ENCODE measurements at places on chromosomes 3 and 15.

- DNase-seq, result no peak
Measured at GRCh38 chr15:44861439-44861910, 95.0 kb upstream of the TERB2 start.

DNA sequence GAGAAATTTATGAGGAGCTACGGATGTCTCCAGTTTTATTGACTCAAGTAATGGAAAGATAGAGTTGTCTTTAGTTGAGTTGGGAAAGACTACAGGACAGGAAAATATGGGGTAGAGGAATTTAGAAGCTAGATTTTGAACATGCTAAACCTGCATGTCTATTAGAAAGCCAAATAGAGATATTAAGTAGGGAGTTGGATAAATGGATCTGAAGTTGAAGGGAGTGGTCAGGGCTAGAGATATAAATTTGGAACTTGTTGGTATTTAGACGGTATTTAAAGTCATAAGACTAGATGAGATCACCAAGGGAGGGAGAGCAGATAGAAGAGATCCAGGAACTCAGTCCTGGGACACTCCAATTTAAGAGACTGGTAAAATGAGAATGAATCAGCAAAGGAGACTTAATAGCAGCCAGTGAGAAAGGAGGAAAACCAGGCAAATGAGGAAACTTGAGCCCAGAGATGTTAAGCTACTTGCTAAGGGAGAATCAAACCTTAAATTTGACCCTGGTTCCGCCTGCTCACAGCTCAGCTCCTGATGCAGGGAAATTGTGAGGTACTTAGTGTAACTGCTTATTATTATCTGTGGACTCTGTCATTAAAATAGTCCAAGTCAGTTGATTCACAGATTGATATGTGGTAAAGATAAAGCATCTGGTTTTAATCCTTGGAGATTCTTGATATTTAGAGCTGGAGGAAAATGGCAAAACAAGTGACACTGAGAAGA, 35.8 kb downstream of the ABI3BP start:
- no peak for DNase-seq

DNA sequence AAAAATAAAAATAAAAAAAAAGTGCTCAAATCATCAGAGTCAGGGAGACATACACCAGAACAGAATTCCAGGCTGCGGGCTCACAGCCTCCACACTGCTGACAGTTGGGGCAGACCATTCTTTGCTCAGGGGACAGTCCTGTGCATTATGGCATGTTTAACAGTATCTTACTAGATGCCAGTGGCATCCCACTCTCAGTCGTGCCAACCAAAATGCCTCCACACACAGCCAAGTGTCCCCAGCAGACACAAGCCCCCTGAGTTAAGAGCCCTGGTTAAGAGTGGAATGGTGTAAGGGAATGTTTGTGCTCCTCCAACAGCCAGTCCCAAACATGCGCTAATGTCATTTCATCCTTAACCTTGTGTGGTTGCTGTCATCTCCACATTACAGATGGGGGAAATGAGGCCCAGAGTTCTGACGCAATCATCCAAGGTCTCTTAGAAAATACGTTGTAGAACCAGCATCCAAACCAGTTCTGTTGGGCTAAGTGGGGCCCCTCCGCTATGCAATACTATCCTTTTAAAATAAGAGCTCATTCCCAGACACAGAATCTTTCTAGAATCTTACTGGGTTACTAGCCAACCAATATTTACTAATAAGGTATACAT, 26.0 kb downstream of the CFAP92 start:
- DNase-seq, result no peak

DNA sequence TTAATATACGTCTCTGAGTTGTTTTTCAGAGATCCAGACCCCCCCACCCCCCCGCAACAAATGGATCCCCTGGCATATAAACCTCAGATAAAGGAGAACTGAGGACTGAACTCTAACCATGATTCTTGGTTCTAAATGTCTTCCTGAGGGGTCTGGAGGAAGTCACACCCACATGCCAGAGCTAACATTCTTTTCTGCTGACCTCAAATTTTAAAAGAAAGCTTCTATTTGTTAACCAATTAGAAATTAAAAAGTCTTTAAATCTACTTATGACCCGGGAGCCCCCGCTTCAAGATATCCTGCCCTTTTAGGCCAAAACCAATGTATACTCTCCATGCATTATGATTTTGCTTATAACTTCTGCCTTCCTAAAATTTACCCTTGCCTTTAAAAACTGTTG, 188.3 kb downstream of the ECT2 start:
- DNase-seq, result no peak

DNA sequence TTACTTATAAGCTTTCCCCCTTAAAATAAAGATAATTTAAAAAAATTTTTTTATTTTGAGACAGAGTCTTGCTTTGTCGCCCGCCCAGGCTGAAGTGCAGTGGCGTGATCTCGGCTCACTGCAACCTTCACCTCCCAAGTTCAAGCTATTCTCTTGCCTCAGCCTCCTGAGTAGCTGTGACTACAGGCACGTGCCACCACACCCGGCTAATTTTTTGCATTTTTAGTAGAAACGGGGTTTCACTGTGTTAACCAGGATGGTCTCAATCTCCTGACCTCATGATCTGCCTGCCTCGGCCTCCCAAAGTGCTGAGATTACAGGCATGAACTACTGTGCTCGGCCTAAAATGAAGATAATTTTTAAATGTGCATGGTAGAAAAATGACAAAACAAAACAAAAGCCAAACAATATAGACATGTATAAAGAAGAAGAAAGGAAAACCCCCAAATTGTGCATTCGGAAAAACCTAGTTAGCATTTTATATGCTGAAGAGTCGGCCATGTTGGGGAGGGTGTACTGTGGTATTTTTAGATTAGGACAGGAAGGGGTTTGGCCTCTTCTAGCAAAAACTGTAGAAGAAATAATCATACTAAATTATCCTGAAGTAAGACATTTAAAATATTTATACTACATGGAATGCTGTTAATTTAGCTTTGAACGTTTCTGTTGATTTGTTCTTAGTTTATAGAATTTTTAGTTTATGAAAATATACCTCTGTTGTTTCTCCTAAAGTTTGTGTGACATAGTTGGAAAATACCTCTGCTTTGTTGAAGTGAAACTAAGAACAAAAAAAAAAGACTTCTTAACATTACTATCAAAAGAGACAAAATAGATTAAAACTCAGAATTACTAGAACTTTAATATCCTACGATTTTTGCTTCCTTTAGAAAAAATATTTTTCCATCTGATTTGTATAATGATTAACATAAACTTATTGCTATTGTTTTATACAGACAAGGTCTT, 7.4 kb downstream of the APPL1 start:
- no peak for DNase-seq

GRCh38 chr3:28521663-28522062, 173.0 kb upstream of the AZI2 start:
- DNase-seq, result no peak

GRCh38 chr3:134453631-134454030, 32.2 kb downstream of the ANAPC13 start:
- DNase-seq, result no peak

- no peak for DNase-seq
Measured at GRCh38 chr3:25281732-25282126, 146.3 kb upstream of the RARB start.

- DNase-seq, result no peak
Measured at GRCh38 chr3:49900491-49901153, 3.1 kb downstream of the MST1R start.

- DNase-seq, result no peak
Measured at GRCh38 chr3:176430244-176431037, 766.8 kb downstream of the TBL1XR1 start.

- DNase-seq, result no peak
Measured at GRCh38 chr3:196287090-196287439, 461 bp downstream of the PCYT1A start.

All from activated CD4-positive, alpha-beta T cell treated with anti-CD3 and anti-CD28 coated beads, Interleukin-2, amount 50 U/mL, for 4 hours (primary cell).